Testis (tissue), 5 donors: ENCODE measurements at places on chromosomes 3 and 15. TPM values are rescaled to one million over a fixed set of nuclear protein-coding genes. Genes with fewer than 3 reads are reported as not detected.

Gene CCDC39
- 7.4 TPM for total RNA-seq

Gene RPP14
- total RNA-seq, result 13.8 TPM

Gene FETUB
- total RNA-seq, result not detected

Gene GOLGA6A
- total RNA-seq, result 32.4 TPM

Gene KBTBD8
- total RNA-seq, result 12.2 TPM

Gene CFAP44
- 23.0 TPM for total RNA-seq

Gene FRMD5
- 10.5 TPM for total RNA-seq

Gene CCNB2
- 54.2 TPM for total RNA-seq

Gene C3orf62
- total RNA-seq, result 14.1 TPM

Gene COL8A1
- total RNA-seq, result 1.3 TPM

Gene TRPM1
- total RNA-seq, result 4.4 TPM

Gene SYNPR
- total RNA-seq, result not detected

Gene PSMA4
- total RNA-seq, result 97.4 TPM

Gene ZDHHC3
- total RNA-seq, result 122 TPM

Gene CPLX3
- 3.7 TPM for total RNA-seq

Gene KCTD6
- 14.9 TPM for total RNA-seq

Gene CCR8
- not detected for total RNA-seq

Gene RBMS3
- total RNA-seq, result 19.7 TPM

Gene C3orf20
- total RNA-seq, result 3.8 TPM
